Hypothalamus (tissue), 51 donors: ENCODE measurements at places on chromosomes 13 and 19.

DNA sequence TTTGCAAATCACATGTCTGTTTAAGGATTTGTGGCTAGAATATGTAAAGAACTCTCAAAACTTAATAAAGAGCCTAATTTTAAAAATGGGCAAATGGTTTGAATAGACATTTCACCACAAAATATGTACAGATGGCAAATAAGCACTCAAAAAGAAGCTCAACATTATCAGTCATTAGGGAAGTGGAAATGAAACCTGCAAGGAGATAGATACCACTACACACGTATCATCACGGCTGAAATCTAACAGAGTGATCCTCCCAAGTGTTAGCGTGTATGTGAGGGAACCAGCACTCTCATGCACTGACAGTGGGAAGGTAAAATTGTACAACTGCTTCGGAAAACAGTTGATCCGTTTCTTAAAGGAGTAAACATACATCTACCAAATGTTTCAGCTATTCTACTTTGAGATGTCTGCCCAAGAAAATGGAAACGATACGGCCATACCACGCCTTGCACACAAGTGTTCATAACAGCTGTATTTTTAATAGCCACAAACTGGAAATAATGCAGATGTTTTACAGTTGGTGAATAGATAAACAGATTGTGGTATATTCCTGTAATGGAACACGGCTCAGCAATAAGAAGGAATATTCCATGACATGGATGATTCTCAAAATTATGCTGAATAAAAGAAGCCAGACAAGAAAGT is 14.5 kb downstream of the ARHGEF7 start:
- DNase-seq: no peak

- no peak for DNase-seq
Measured at GRCh38 chr19:3722443-3723109, 14.4 kb downstream of the TJP3 start.

DNA sequence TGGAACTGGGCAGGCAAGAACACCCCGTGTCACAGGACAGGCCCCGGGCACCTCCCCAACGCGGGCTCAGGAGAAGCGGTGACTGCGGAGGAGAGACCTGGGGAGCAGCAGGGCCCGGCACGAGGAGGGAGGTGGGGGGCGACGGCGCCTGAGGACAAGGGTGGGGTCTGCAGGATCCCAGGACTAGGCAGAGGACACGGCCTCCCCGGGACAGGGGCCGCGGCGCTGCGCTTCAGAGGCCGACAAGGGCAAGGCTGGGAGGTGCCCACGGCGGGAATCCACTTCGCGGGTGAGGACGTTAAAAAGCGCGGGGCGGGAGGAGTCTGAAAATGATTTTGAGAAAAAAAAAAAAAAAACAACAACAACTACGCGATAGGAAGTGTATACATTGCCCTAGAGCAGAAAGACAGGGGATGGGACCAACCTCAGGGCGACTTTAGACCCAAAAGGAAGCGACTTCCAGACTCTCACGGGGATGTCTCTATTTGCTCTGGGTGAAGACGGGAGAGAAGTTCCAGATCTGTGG is 44.9 kb downstream of the ZNF611 start:
- peak; percentile 38 for DNase-seq

- DNase-seq: no peak
Measured at GRCh38 chr19:49565261-49565660, 15.1 kb downstream of the NOSIP start.

- no peak for DNase-seq
Measured at GRCh38 chr13:93151277-93151676, 75.3 kb upstream of the GPC6 start.

- DNase-seq: no peak
Measured at GRCh38 chr19:4609878-4610511, 29.3 kb upstream of the TNFAIP8L1 start.

DNA sequence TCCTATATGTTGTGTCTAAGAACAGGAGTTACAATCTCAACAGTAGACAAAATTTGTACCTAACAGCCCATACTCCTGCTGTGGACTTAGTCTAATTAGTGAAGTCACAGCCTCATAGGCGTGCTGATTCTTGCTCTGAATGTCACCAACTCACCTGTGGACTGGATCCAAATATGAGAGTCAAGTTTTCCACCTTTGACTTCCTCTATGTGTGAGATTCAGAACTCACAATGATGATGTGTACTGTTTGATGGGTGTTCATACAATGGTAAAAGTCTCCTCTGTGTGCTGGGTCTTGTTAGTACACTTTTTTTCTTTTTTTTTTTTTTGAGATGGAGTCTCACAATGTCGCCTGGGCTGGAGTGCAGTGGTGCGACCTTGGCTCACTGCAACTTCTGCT is 7.8 kb upstream of the ZNF91 start:
- no peak for DNase-seq

GRCh38 chr13:74205313-74205690 is 71.1 kb upstream of the KLF12 start:
- DNase-seq: no peak

- DNase-seq: no peak
Measured at GRCh38 chr19:6822311-6822670, 49.8 kb downstream of the VAV1 start.

- no peak for DNase-seq
Measured at GRCh38 chr19:49327878-49328544, 3.0 kb upstream of the SLC6A16 start.
